ENCODE measurements at places on chromosomes 3 and 15.

- DNase-seq: no peak
Observed at GRCh38 chr3:67692621-67693020, 38.2 kb upstream of the SUCLG2 start.

DNA sequence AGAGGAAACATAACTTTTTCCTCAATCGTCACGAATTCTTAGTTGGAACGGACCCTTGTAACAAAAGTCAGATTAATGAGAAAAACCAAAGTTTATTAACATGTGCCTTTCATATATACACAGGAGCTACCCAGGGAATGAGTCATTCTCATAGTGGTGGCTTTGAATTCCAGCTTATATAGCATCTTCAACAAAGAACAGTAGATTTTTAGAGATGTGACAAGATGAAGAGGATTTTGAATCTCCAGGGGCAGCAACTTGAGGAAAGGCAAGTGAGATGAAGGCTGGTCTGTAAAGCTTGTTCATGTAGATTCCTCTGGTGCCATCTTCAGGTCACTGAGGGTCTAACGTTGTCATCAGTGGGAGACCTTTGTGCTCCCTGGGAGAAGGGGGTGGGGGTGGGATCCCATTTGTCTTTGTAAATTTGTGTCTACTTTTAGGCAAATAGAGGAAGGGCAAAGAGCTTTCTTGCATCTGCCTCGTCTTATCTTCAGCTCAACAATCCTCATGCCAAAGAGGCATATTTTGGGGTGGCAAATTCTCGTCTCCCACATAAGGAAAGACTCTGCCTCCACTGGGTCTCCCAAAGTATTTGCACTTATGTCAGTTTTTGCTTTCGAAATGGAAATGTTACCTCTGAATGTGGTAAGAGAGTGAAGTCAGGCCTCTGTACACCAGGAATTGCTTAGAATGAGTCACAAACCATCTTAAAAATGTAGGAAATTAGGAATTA, 29.5 kb downstream of the CLEC3B start:
- no peak for DNase-seq

- no peak for DNase-seq
Observed at GRCh38 chr15:67208396-67208795, 46.1 kb downstream of the AAGAB start.

- DNase-seq: no peak
Observed at GRCh38 chr3:15958692-15959433, 161.1 kb upstream of the ANKRD28 start.

- no peak for DNase-seq
Observed at GRCh38 chr3:181615666-181616065, 96.1 kb upstream of the SOX2 start.

- DNase-seq: no peak
Observed at GRCh38 chr3:134655706-134656105, 4.9 kb upstream of the KY start.

DNA sequence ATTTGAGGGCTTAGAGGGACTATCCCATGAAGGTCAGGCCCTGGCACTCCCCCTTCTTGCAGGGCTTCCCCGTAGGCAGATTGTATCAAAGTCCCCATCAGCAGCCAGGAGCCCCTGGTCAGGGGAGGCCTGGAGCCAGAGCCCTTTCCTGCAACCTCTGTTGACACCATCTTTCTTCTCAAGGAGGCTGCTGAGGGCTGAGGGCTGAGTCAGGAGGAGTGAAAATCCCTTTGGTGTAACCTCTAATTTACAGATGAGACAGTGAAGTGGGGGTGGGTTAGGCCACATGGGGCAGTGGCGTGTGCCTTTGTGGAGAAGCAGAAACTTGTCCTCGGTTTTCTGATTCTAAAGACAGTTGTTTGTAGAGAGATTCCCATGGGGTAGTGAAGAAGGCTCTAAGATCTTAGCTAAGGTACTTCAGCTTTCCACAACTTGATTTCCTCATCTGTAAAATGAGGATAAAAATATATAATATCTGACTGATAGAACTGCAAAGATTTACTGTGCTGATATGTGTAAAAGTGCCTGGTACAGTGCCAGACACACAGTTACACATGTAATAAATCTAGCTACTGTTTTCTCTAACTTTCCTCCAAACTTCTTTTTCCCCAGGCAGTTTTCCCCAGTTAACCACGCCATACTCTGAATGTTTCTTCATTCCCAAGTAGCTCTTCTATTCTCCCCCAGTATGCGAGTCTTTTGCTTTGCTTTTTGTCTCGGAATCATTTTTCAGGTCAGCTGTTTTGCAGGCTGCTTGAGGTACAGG, 249.4 kb upstream of the TPM1 start:
- DNase-seq: no peak

DNA sequence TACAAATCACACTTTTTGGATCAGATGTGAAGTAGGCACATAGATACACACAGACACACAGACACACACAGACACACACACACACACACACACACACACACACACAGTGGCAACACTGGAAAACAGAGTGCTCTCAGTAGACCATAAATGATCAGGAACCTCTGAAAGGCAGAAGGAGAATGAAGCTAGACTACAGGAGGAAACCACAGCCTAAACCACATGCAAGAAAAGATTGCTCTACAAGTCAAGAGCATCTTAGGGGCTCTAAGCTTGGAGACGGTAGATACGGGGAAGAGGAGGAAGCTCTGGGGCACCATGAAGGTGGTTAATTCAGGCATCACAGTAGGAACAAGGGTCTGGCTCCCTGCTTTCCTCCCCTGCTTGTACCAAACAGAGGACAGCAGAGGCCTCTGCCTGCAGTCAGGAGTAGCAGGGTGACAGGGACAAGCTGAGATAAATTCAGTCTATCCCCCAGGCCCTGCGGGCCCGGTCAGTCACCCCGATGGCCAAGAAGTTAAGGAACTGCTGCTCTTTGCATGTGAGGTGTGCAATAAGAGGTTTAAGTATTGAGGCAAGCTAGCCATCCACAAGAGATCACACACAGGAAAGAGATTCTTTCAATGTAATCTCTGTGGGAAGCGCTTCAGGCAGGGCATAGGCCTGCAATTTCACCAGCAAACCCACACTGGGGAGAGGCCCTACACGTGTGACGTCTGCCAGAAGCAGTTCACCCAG, 23.5 kb upstream of the ARPIN start:
- DNase-seq: no peak

- DNase-seq: no peak
Observed at GRCh38 chr15:67571648-67572415, 29.3 kb downstream of the MAP2K5 start.

DNA sequence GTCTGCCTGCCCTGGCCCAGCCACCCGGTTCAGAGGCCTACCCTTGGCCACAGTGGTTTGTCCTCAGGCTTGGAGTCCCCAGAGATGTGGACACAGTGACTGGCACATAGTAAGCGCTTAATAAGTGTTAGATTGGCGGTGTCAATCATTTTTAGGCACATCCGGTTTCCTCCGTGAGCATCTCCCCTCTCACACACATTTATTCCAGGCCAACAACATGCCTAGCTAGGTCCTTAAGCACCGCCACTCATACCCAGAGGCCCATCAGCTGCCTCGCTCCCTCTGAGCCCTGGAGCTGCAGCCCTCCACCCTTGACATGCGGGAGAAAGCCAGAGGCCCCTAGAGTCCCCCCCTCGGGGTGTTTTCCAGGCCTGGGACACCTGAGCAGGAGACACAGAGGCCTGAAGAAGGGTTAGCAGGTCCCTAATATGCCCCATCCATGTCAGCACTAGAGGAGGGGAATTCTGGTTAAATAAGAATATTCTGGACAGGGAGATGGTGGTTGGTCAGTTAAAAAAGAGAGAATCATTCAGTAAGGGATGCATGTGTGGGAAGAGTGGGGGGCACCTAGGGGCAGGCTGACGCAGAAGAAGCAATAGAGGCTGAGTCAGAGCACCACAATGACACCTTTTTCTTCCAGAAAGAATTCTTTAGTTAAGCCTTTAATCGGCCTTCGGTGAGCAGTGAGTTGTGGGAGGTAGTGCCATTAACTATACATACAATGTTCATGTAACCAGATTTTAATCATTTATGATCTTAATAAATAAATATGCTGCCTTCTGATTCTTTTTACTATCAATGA, 22.3 kb downstream of the NR2F2 start:
- DNase-seq: no peak

DNA sequence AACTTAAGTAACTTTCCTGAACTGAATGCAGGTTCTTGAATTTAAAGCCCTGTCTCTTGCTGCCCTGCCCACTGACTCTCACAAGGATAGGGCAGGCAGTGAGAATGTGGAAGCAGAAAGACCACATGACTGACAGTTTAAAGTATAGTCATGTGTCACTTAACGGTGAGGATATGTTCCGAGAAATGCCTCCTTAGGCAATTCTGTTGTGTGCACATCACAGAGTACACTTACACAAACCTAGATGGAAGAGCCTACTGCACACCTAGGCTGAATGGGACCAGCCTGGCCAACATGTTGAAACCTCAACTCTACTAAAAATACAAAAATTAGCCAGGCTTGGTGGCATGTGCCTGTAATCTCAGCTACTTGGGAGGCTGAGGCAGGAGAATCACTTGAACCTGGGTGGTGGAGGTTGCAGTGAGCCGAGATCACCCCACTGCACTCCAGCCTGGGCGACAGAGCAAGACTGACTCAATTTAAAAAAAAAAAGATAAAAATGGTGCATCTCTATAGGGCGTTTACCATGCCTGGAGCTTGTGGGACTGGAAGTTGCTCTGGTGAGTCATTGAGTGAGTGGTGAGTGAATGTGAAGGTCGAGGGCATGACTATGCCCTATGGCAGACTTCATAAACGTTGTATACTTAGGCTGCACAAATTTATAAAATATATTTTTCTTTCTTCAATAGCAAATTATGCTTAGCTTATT, 18.9 kb upstream of the COPG1 start:
- no peak for DNase-seq

DNA sequence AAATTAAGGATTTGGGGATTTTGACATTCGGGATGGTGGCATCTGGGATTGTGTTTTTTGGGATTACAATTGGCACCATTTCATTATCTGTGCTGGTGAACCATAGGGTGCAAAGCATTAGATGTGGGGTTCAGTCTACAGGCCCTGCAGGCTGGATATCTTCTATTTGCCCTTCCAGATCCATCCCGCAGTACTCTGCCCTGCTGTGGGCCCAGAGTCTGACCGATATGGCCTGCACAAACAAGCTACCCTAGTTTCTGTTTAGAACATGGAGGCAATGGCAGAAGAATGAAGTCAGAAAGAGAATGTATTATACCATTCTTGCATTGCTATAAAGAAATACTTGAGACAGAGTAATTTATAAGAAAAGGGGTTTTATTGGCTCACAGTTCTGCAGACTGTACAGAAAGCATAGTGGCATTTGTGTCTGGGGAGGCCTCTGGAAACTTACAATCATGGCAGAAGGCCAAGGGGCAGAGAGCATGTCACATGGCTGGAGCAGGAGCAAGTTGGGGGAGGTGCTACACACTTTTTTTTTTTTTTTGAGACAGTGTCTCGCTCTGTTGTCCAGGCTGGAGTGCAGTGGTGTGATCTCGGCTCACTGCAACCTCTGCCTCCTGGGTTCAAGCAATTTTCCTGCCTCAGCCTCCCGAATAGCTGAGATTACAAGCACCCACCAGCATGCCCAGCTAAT, 93.7 kb downstream of the NCEH1 start:
- DNase-seq: no peak

- DNase-seq: no peak
Observed at GRCh38 chr3:152780553-152780952, 54.4 kb upstream of the P2RY1 start.

DNA sequence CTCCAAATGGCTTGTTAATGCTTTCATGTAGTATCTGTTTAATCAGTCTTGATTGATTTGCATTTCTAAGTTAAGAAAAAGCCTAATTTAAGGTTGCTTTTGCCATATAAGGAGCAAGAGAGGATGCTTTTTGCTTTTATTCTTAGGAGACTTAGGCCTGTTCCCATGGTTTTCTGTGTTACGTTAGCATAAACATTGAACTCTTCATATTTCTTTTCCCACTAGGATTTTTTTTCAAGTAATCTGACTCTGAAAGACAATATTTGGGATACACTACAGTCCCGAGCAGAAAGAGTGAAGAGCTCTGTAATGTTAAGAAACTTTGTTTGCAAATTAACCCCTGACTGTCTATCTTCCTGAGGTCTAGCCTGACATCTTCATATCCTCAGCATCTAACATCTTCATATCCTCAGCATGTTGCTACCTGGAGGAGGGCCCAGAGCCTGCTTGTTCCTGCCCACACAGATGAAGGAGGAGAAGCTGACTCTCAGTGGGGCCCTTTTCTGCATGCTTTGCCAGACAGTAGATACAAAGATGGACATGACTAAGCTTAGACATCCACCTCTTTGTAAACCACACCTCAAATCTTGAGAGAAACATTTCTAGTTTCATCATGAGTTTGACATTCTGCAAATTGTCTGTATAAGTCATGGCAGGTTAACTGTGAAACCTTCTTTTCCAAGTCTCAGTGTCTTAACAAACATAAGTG, 86.2 kb upstream of the COL6A5 start:
- DNase-seq: no peak

DNA sequence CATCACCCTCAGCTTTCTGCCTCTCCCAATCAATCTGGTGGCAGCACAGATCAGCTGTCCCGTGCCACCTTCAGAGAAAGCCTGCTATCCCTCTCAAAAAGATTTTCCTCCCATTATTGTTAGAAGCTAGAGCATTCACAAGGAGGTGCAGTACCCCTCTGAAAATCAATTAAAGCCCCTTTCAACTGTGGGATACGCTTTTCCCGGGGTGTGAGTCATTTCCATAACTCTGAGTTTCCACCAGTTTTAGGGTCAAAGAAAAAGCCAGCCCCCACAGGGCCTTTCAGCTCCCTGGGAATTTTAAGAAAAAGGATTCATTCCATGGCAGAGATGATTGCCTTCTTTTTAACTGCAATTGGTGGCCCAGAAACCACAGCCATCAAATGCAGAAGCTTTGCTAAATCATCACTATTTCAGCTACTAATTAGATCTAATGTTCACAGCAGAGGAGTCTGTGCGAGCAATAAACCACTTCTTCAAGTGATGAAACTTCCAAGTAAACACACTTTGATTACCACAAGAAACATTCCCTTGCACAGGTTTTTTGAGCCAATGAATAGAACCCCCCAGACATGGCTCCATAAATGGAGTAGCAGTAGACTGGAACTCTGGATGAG, 270.0 kb upstream of the TPRG1 start:
- DNase-seq: no peak

DNA sequence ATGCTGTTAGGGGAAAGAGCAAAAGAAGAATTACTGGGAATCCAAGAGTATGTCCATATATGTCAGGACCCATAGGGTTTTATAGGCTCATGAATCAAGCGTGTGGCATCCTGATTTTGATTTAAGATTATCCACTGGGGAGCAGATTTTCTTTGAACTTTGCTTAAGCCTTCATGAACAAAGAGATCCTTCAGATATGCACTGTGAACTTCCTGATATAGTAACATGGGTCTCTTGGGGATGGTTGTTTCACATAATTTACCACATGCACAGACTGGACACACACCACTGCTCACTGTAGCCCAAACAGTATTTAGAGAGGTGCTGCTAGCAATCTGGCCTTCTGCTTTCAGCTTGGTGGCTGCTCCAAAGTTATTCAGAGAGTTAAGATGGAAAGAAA, 200.9 kb upstream of the ZPLD1 start:
- DNase-seq: no peak

- no peak for DNase-seq
Observed at GRCh38 chr15:94237903-94238302, 6.5 kb downstream of the MCTP2 start.

GRCh38 chr3:84961011-84961410, 2.2 kb downstream of the CADM2 start:
- DNase-seq: no peak

Data from NCI-H2107 (cell line).